ENCODE measurements at places on chromosomes 5 and 9. TPM values are rescaled to one million over a fixed set of nuclear protein-coding genes. Genes with fewer than 3 reads are reported as not detected.

The AMACR gene
- total RNA-seq, result 5.7 TPM

The ADGRV1 gene
- total RNA-seq, result 0.20 TPM

The GLDC gene
- total RNA-seq, result 17.6 TPM

The SMAD5 gene
- total RNA-seq, result 66.1 TPM

The LPAR1 gene
- 74.5 TPM for total RNA-seq

The TOR4A gene
- total RNA-seq, result 16.0 TPM
